Tibial nerve (tissue), 4 donors: ENCODE measurements at places on chromosomes 12 and 14.

- H3K4me3 ChIP-seq: no peak overlapping the region
- no peak for DNase-seq
- H3K27ac ChIP-seq: no peak overlapping the region
- H3K27me3 ChIP-seq: no peaks in the 10 kb centered on the region
- no peaks in the 10 kb centered on the region for H3K4me1 ChIP-seq
- H3K36me3 ChIP-seq: no peaks in the 10 kb centered on the region
Observed at GRCh38 chr12:29990971-29991370, 207.2 kb upstream of the TMTC1 start.

DNA sequence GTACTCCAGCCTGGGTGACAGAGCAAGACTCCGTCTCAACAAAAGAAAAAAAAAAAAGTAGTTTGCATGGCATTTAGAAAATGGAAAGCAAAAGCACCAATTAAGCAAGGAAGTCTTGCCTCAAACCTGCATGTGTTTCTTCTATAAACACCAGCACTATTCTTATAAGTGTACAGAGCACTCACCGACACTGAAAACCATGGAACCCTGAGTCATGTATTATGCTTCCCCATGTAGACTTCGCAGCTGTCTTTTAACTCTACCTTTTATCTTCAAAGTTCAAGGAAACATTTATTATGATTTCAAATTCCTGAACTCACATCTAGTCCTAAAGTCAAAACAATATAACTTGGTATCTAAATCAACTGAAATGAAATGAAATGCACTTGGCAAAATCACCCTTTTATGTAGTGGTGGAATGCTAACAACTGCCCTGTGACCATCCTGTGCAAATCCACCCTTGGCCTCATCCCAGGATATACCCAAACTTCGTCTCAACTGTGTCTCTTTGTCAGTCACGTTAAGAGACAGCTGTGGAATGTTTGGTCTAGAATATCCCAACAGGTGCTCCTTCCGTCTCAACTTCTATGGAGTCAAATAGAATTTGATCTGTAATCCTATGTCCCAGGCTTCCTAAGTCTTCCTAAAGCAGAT, 4.8 kb downstream of the BCAT1 start:
- no peak overlapping the region for H3K27ac ChIP-seq
- no peak overlapping the region for H3K4me3 ChIP-seq
- H3K27me3 ChIP-seq: no peaks in the 10 kb centered on the region
- no peak for DNase-seq
- peaks cover 4% of the 10 kb centered on the region for H3K4me1 ChIP-seq
- H3K36me3 ChIP-seq: no peaks in the 10 kb centered on the region

DNA sequence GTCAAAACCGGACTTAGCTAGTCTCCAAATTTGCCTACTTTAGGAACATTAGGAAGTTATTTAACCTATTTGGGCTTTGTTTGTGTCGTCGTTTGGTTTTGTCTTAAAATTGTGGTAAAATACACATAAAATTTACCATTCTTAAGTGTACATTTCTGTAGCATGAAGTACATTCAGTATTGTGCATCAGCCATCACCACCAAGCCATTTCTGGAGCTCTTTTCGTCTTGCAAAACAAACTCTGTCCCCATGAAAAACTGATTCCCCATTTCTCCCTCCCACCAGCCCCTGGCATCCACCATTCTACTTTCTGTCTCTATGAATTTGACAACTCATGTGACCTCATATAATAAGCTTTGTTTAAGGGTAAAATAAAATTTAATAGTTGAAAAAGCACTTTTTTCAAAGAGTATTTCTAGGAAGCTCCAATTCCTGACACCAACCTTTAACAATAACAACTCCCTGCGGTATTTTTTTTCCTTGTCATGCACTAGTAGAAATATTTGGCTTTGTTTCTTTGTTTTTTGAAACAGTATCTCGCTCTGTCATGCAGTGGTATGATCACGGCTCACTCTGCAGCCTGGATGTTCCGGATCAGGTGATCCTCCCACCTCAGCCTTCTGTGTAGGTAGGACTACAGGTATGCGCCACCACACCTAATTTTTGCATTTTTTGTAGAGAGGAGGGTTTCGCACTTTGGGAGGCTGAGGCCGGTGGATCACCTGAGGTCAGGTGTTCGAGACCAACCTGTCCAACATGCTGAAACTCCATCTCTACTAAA, 3.6 kb upstream of the UBC start:
- H3K4me1 ChIP-seq: no peaks in the 10 kb centered on the region
- no peaks in the 10 kb centered on the region for H3K36me3 ChIP-seq
- peak overlapping the region; percentile 100 for H3K27ac ChIP-seq
- DNase-seq: no peak

DNA sequence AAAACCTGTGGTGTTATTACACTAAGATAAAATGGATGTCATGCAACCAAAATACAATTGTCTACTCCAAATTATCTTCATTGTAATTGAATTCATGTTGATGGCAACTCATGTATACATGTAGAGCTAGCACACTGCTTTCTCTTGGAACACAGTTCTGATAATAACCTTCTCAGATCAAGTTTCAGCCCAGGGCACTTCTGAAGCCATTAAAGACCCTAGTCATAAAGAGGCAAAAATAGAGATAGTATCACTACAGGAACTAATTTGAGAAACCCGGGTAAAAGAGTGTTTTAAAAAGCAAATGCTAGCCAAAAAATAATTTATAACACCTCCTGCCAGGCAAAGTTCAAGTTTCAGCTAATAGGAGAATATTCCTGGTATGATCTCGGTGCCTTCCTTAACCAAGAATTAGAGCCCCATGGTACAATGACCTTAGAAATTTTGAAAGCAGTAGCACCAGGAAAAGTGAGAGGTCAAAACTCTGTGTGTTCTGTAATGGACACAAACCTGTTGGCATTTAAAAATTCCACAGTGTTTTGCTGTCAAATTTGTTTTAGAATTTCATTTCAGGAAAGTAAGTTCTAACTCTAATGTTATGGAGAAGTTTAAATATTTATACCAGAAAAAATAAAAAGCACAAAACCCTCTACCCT, 105.0 kb upstream of the FRMD6 start:
- H3K27ac ChIP-seq: peak overlapping the region; percentile 50
- H3K27me3 ChIP-seq: no peaks in the 10 kb centered on the region
- H3K4me3 ChIP-seq: no peak overlapping the region
- no peak for DNase-seq
- no peaks in the 10 kb centered on the region for H3K36me3 ChIP-seq

- DNase-seq: no peak
- H3K4me1 ChIP-seq: no peaks in the 10 kb centered on the region
Observed at GRCh38 chr12:48175613-48176416, 7.6 kb upstream of the CCDC184 start.

DNA sequence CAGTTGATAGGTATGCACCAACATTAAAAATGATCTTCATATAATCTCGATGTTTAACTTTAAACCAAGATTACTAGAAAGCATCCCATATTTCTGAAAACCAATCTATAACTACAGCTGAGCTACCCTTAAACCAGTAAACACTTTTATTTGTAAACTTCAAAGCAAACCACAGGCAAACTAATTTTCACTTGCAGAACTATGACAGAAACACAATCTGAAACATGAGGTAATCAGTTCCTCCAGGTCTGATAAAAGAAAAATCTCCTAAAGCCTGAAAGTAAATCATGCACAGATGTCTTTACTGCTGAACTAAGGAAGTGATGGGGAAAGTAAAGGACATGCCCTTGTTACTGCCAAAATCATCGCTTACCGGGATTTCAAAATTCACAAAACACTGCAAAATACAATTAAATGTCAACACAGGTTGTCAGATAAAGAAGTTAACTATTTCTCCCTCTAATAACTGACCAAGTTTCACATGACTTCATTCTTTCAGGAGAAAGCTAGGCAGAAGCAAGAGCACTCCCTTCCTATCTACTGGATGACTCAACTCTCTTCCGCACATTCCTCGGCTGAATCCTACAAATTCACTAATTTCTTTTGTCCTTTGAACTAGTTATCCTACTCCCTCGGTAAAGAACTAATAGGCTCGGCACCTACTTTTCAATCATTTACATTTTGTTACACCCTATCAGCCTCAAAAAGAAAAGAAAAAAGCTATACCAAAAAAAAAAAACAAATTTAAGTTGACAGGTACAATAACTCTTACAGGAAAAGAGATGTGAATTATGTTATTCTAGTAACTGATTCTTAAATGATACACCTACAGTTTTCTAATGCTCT, 1.4 kb downstream of the EEA1 start:
- DNase-seq: no peak
- H3K27me3 ChIP-seq: no peaks in the 10 kb centered on the region
- H3K36me3 ChIP-seq: no peaks in the 10 kb centered on the region
- peak overlapping the region; percentile 98 for H3K27ac ChIP-seq

GRCh38 chr14:21070083-21070609, at the start of gene ARHGEF40:
ARHGEF40 (plus strand) TSS chr14:21070304; CDS start chr14:21070397, 93 bp downstream.
- H3K4me1 ChIP-seq: peaks cover 56% of the 10 kb centered on the region
- no peaks in the 10 kb centered on the region for H3K27me3 ChIP-seq
- peaks cover 14% of the 10 kb centered on the region for H3K36me3 ChIP-seq
- DNase-seq: peak; percentile 20
- H3K4me3 ChIP-seq: peak within 1 kb of the TSS; percentile 76

DNA sequence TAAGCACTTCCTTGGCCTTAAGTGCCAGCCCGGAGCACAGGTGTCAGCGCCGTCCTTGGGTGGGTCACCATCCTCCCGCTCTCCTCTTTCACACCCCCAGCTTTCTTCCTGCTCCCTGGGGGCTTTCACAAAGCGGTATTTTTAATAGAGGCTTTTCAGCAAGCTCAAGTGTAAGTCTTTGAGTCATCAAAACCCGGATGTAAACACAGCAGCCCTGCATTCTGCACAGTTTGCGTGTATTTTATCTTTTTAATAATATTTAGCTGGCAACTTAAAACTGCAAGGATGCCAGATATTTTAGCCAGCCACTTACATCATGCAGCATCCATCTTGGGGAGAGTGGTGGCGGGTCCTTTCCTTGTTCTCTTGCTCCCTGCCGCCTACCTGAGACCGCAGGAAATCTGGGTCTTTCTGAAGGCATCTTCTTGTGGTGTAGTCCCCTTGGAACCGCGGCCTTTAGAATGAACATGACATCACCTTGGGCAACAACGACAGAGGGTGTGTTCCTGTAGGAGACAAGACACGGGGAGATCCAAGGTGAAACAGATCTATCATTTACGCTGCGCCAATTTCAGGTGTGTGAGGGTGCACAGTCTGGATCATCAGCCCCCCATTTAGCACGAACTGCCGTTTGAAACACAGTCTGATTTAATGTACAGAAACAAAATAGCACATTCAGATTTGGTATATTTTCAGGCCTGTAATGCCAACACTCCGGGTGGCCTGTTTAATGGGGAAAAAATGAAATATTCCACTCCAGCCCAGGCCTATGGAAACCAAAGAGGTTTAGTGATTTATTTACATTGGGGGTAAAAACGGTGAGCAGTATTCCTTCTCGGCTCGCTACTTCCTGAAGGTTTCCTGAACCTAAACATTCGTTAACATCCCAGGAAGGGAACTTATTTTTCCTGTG, 12.5 kb upstream of the IRF2BPL start:
- DNase-seq: no peak
- H3K36me3 ChIP-seq: no peaks in the 10 kb centered on the region

GRCh38 chr12:113317122-113317521, 17.8 kb downstream of the SLC8B1 start:
- no peak for DNase-seq
- H3K36me3 ChIP-seq: peaks cover 100% of the 10 kb centered on the region
- H3K27me3 ChIP-seq: no peaks in the 10 kb centered on the region
- no peak overlapping the region for H3K4me3 ChIP-seq

GRCh38 chr14:61342486-61342885, 21.1 kb downstream of the PRKCH start:
- peak overlapping the region; percentile 76 for H3K27ac ChIP-seq
- H3K36me3 ChIP-seq: no peaks in the 10 kb centered on the region
- no peaks in the 10 kb centered on the region for H3K27me3 ChIP-seq
- no peak overlapping the region for H3K4me3 ChIP-seq

- no peaks in the 10 kb centered on the region for H3K4me1 ChIP-seq
- H3K4me3 ChIP-seq: no peak overlapping the region
- H3K36me3 ChIP-seq: no peaks in the 10 kb centered on the region
- no peak overlapping the region for H3K27ac ChIP-seq
- no peaks in the 10 kb centered on the region for H3K27me3 ChIP-seq
Observed at GRCh38 chr14:106556665-106557289, 1030.4 kb downstream of the TMEM121 start.

DNA sequence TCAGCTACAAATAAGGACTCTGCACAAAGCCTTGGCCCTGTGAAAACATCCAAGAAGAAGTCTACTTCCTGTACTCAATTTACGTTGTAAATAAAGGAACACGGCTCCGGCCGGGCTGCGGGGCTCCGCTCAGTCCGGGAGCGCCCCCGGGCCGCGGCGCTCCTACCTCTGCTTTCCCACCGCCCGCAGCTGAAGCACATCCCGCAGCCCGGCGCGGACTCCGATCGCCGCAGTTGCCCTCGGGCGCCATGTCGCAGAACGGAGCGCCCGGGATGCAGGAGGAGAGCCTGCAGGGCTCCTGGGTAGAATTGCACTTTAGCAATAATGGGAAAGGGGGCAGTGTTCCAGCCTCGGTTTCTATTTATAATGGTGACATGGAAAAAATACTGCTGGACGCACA, 502.3 kb upstream of the FOXG1 start:
- no peak overlapping the region for H3K27ac ChIP-seq
- no peak overlapping the region for H3K4me3 ChIP-seq
- no peaks in the 10 kb centered on the region for H3K36me3 ChIP-seq
- no peaks in the 10 kb centered on the region for H3K27me3 ChIP-seq
- DNase-seq: no peak
- H3K4me1 ChIP-seq: no peaks in the 10 kb centered on the region

DNA sequence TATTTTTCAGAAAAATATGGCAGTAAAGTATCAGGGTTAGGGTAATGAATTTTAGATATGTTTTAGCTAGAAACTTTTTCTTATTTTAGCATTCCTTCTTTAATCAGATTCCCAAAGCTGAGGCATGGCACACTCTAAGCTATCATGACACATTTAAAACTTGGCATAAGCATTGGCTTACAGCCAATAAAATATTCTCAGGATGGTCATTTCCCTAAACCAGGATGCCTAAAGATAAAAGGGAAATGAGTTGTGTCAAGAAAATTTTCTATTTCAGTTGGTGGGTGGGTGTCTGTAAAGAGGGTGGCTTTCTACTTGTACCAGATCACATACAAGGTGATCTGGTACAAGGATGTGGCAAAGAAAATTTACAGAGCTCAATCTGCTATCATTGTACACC, 47.8 kb downstream of the PEBP1 start:
- no peak overlapping the region for H3K27ac ChIP-seq
- DNase-seq: no peak
